Common myeloid progenitor, CD34-positive (primary cell): ENCODE measurements at places on chromosomes 16 and 17.

GRCh38 chr17:50469671-50470305, 1.1 kb upstream of the CHAD start:
- no peak for DNase-seq

DNA sequence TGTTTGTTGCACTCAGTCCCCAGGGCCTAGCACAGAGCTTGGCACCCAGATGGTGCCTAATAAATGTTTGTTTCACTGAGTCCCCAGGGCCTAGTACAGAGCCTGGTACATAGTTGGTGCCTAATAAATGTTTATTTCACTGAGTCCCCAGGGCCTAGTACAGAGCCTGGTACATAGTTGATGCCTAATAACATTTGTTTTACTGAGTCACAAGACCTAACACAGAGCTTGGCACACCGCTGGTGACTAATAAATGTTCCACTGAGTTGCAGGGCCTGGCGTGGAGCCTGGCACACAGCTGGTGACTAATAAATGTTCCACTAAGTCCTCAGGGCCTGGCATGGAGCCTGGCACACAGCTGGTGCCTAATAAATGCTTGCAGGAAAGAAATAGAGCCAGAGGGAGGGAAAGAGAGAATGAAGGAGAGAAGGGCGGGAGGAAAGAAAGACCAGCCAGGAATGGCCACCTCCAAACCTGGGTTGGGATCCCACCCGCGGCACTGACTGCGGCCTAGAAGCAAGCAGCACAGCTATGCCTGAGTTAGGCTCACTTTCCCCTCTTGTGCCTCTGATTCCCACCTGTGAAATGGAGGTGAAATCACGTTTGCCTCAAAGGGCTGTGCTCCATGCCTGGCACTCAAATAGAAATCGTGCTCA, 7.5 kb downstream of the SLC5A11 start:
- DNase-seq = no peak

GRCh38 chr16:5793556-5793955, 696.0 kb upstream of the EEF2KMT start:
- no peak for DNase-seq

DNA sequence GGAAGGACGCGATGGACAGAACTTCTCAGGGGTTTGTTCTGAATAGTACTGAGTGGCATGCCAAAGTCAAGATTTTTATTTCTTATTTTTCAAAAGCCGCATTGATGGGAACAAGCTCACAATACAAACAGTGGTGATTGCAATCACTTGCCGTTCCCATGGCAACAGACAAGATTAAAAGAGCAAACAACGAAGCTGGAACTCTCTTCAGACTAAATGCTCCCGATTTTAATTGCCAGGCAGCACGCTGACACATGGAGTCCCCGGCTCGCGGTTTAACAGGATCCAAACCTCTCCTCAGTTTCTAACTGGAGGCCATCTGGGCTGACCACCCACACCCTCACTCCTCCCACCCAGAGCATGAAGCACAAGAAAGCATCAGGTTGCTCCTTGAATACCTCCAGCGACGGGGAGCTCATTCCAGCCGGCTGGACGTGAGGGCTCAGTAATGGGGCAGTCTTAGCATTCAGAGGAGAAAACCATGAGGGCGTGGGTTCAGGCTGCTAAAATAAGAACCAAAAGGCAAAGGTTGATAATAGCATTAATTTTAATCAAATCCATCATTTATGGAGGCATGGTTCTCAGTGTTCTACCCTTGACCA, 41.5 kb downstream of the AIPL1 start:
- no peak for DNase-seq

DNA sequence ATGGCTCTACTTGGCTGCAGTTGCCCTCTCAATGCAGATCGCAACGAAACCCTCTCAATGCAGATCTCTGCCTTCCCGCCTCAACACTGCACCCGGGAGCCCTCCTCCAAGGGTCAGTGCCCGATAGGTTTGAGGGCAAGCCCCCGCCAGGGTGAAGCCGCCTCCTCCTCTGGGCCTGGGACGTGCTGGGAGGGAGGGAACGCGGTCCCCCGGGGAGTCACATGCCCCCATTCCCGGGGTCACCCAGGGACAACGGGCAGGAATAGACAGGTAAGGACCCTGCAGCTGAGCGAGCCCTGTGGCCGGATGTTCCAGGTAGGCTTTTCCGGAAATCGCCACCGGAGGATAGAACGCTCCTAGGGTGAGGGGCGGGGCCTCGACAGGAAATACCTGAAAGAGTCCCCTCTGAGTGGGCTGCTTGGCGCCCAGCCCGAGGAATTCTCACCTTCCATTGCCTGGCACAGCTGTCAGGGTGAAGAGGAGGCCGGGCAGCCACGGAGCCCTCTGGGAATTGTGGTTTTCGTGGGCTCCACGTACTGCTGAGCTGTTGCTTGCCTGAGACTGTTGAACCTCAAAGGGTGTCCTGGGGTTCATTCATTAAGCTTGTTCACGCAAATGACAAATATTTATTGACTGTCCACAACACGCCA, 12.8 kb downstream of the ZNF174 start:
- DNase-seq = peak; percentile 14

DNA sequence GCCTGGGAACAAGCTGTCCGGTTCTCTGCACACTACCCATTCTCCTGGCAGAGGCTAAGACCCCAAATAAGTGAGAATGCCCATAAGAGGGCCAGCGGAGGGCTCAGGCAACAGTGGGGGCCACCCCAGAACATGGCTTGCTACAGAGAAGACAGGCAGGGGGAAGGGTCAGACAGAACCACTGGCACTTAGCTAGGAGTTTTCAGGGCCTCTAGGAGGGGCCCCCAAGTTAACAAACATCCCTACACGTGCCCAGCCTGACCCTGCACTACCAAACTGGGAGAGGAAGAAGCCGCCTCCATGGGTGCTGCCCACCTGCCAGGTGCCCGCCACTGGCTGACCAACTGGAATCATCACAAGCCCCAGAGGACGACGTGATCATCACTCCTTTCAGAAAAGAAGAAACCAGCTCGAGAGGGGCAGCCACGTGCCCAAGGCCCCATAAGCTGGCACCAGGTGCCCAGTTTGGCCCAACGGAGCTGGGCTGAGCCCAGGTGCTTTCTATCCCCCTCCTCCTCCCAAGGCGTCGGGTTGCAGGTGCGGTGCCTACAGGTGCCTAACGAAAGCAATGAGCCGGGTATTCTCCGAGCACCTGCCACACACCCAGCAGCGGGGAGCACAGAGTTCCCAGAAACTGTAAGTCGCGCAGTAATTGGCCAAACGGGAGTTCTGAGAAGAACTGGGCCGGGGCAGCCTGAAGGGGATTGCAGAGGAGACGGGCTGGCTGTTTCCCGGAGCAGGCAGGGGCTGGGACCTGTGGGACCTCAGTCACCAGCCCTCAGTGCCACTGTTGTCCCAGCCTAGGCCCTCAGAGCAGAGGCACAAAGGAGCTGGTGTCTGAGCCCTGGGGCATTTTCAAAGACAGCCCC, 13.2 kb downstream of the RPH3AL start:
- DNase-seq = no peak

DNA sequence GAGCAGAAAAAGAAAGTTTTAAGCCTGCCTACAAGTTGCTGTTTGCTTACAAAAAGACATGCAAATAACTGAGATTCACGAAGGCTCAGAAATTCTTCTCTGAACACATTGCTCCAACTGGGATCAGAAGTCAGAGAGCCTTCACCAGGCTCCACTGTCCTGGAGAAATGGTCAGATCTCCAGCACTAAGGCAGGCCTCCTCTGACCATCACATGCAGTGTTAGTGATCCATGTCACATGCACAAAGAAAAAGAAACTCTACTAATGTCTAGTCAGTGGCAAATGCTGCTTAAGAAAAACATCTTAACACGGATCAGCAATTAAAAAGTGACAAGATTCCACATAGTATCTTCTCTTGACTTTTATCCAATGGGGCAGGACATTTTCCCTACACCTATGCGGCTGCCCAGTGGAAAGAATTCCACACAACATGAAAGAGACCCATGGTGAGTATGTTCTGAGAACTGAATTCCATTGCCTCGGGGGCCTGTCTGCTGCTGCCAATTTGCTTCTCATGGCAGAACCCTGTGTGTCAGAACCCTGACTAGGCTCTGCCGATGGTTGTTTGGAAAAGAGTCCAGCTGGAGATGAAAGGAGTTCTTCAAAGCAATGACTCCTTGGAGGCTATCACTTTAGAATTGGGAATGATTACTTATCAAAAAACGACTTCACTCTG, 96.6 kb downstream of the HIC1 start:
- no peak for DNase-seq

GRCh38 chr16:23705517-23705902, 7.5 kb downstream of the ERN2 start:
- no peak for DNase-seq

GRCh38 chr16:79998143-79998542, 397.6 kb upstream of the MAF start:
- no peak for DNase-seq

DNA sequence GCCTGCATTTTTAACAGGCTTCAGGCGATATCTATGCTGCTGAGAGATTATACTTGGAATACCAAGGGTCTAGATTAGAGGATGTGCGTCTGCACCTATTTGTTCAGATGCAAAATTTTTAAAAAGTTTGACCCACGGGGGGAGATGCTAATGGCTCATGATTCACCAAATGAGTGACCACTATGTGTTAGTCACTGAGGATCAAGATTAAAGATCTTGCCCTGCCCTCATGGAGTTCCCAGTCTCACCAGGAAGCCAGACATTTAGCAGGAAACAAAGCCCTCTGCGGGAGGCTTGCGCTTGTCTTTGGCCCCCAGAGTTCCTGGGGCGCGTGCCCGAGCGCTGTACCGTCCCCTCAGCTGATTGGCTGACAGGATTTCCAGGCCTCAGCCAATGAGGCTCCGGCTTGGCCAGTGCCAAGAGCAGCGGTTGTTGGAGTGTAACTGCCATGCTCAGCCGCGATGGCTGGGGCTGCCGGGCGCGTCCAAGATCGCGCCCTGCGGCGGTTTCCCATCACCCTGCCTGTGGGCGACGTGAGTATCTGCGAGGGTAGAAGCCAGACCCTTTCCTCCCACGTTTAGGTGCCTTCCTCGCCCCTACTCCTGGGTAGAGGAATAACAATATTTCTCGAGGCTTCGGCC, 4.5 kb upstream of the DDX19B start:
- DNase-seq = no peak

GRCh38 chr16:70750893-70751467, 50.0 kb downstream of the VAC14 start:
- DNase-seq = peak; percentile 72

- no peak for DNase-seq
Measured at GRCh38 chr16:23107936-23108335, 41.3 kb downstream of the USP31 start.

DNA sequence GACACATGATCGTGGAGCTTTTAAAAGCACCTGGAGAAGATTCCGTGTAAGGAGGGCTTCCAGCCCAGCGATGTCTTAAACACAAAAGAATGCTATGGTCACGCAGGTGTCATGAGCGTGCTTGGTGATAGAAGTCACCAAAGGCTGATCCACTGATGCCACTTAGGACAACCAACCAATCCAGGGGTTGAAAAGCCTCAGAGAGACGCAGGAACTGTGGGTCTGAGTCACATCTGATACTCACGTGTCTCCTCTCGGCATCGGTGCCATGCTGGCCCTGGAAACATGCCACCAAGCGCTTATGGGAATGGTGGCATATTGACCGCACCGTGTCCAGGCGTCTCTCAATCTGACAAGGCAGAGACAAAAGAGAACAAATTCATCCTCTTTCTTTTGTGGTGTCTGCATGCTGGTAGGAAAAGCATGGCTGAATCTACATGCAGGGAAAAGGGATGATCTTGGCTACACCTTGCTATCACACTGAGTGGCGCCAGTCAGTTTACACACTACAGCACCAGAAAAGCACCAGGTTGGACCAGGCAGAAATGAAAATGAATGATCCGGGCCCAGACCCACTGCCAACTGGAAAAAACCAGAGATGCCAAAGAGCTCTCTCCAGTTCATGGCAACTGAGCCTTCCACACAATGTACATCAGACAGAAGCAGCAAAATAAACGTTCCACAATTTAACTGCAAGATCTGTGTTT, 38.0 kb downstream of the ARHGAP17 start:
- DNase-seq = no peak

GRCh38 chr16:58020628-58021521, 4.7 kb upstream of the MMP15 start:
- DNase-seq = peak; percentile 73

GRCh38 chr16:55189682-55190636, 134.0 kb upstream of the IRX6 start:
- DNase-seq = no peak

DNA sequence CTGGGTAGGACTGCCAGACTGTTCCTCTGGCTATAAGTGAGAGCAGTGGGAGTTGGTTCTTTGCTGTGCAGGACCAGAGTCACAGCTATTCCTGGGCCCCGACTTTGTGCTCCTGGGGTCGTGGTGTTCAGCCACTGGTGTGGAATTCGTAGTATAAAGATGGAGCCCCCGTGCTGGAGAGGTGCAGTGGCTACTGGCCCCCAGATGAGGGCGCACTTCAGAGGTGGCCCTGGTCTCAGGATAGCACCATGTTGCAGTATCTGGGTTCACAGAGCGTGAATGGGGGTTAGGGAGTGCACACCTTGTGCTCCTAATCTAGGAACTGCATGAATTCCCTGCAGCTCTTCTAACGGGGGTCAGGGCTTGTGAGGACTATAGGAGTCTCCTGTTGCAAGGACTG, 21.1 kb downstream of the TANC2 start:
- no peak for DNase-seq

- peak; percentile 72 for DNase-seq
Measured at GRCh38 chr16:85313526-85314301, 201.4 kb upstream of the CIBAR2 start.

DNA sequence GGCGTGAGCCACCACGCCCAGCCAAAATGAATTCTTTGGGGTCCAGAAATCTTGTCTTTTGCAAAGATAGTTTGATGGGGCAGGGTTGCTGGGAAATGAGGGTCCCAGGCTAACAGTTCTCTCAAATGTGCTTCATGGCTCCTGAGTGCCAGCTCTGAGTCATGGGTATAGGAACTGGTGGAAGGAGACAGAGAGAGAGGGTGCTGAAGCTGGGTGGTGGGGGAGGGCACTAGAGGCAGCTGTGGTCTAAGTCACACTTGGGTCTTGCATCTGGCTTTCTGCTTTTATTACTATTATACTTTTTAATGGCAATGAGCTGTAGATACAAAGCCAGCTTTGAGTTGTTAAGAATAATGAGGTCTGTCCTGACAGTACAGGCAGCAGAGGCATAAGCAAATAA, 54.6 kb downstream of the PRKCA start:
- DNase-seq = no peak

GRCh38 chr16:50224286-50224685, 42.1 kb upstream of the ADCY7 start:
- DNase-seq = no peak

- DNase-seq = no peak
Measured at GRCh38 chr16:74744566-74744965, 30.1 kb downstream of the FA2H start.

GRCh38 chr17:65365169-65365568, 196.3 kb downstream of the AXIN2 start:
- no peak for DNase-seq

DNA sequence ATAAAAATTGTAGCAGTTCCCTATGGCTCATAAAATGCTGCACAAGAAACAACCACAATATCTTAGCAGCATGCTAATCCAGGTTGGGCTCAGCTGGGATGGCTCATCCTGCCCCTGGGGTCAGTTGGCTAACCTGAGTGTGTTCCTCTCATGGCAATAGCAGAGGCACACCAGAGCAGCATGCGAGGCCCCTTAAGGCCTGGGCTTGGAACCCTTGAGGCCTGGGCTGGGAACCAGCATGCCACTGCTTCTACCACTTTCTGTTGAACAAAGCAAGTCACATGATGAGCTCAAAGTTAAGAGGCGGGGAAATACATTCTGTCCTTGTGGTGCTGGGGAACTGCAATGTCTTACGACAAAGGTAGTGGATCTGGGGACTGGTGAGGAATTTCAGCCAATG, 154.4 kb upstream of the FOXF1 start:
- DNase-seq = no peak

- DNase-seq = peak; percentile 5
Measured at GRCh38 chr17:51869387-51869786, 289.1 kb downstream of the CA10 start.

GRCh38 chr16:17512636-17513220, 42.0 kb upstream of the XYLT1 start:
- no peak for DNase-seq
